ENCODE measurements at places on chromosomes 1 and 21. TPM values are rescaled to one million over a fixed set of nuclear protein-coding genes. Genes with fewer than 3 reads are reported as not detected.

The NCSTN gene
- 120 TPM for polyA plus RNA-seq

GRCh38 chr1:53971718-53972117 is 25.6 kb downstream of the LRRC42 start:
- DNase-seq = no peak

The ODR4 gene
- 39.5 TPM for polyA plus RNA-seq

DNA sequence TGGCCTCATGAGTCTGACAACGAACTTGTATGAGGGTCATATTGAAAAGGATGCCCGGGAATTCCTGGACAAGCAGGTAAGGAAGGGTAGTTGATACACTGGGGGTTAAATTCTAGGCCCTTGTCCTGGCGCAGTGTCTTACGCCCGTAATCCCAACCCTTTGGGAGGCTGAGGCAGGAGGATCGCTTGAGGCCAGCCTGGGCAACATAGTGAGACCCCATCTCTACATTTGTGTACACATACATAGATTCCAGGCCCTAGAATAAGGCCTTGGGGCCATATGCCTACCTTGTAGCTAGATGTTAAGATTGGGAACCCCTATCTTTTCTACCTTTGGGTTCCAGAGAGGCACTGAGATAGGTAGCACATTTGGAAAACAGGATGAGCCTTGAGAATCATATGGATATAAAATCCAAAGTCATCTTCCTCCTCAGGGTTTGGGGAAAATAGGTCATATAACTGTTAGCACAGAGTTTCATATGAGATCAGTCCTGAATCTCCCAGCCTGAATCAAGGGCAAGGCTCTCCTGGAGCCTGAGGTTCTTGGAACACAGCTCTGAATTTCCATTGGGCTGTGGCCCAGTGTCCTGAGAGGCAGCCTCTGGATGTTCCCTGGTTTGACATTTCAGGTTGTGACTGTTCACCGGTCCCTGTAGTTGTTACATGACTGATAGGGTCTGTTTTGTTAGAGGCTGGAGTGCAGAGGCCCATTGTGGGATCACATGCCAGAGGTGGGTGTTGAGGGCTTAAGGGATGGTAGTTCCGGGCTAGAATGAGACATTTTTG is 104.4 kb downstream of the PIK3R3 start:
- no peak for DNase-seq

The ADGRL4 gene
- polyA plus RNA-seq = 11.8 TPM

- DNase-seq = no peak
Observed at GRCh38 chr1:70768216-70768615, 279.4 kb downstream of the PTGER3 start.

The LIN28A gene
- 0.06 TPM for polyA plus RNA-seq

DNA sequence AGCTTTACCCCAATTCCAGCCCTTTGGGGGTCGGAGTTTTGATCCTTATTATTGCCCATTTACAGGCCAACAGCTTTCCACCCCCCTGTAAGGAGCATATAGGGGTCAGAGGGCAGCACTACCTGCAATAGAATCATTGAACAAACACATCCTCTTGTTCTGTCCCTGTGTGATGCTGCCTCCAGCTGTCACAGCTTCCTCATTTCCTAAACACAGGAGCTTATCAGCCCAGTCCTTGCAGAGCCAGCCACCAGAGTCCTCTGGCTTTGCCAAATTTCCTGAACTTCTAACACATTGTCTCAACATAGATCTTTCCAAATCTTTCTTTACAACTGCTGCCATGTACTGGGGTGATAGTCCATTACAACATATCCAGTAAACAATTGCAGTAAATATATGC is 32.8 kb upstream of the PTBP2 start:
- no peak for DNase-seq

- no peak for DNase-seq
Observed at GRCh38 chr1:241507189-241507863, 12.2 kb downstream of the FH start.

GRCh38 chr1:77794550-77794949 is 15.1 kb downstream of the MIGA1 start:
- no peak for DNase-seq

DNA sequence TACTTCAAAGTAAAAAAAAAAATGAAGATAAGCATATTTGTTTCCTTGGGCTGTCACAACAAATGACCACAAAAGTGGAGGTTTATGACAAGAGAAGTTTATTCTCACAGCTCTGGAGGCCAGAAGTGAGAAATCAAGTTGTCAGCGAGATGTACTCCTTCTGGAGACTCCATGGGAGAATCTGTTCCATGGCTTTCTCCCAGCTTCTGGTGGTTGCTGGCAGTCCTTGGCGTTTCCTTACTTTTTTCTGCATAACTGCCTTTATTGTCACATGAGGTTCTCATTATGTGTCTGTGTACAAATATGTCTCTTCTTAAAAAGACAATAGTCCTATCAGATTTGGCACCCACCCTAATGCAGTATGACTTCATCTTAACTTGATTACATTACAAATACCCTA is 398.3 kb downstream of the KCNT2 start:
- no peak for DNase-seq

The RNU11 gene
- not detected for polyA plus RNA-seq

DNA sequence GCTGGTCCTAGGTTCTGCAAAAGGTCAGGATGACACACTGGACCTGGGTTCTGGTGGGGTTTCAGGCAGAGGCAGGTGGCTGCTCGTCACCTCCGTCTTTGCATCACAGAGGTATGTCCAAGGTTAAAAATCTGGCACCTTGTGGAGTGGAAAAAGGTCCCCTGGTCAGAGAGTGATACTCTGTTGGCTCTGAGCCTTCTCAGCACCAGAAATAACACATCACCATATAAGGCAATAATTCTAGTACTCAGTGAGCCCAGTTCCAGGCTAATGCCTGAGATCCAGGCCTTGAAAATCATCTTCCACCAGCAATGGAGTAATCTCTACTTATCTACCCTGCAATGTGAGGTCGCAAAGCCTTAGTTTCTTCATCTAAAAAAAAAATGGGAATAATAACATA is 127.3 kb upstream of the C8B start:
- no peak for DNase-seq

GRCh38 chr1:91754348-91754747 is 131.6 kb downstream of the TGFBR3 start:
- DNase-seq = no peak

The INPP5B gene
- 31.4 TPM for polyA plus RNA-seq

The GCSAML gene
- 0.45 TPM for polyA plus RNA-seq

DNA sequence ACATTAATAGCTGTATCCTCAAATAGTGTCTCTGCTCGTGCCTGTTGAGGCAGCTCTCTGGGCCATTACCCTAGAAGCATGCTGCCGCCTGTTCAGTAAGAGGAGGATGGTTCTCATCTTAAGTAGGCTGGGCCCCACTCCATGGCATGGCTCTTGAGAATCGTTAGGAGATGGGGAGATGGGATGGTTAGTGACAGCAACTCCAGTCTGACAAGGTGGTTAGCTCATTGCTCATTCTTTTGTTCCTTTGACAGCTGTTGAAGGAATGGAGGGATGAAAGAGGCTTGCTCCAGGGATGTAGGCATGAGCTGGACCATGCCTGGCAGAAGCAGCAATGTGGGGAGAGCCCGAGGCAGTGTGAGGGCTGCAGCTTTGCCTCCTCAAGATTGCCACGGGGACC is 68.2 kb downstream of the MAP10 start:
- DNase-seq = no peak

The SPRR4 gene
- polyA plus RNA-seq = not detected

DNA sequence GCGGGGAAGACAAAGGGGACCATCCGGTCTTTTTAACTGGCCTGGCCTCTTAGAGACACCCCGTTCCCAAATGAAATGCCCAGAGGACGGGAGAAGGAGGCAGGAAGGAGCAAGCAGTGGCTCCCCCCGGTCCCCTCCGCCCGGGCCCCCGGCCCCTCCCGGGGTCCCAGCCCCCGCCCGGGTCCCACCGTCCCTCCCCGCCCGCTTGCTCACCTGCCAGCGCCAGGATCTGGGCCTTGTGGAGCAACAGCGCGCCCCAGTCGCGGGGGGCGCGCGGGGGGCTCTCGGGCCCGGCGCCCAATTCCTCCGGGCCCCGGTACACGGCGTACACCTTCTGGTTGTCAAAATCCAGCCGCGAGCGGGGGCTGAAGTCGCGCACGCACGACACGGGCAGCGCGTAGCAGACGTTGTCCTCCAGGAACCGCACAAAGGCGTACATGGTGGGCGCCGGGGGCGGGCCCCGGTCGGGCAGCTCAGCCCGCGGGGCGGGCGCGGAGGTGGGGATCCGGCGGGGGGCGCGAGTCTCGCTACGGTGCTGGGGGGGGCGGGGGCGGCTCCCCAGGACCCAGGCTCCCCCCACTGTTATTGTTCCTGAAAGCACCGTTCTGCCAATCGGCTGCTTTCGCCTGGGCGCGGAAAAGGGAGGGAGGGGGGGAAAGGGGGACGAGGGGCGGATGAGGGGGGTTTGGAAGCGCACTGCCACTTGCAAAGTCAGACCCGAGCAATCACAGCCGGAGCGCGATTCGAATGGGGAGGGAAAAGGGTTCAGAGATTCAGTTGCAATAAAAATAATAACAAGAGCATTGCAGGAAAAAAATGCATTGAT is at the start of gene BEND5:
Gene BEND5, minus strand, starts transcription at position 499 of the 826 bp plus-strand sequence. Its CDS starts 60 bp downstream, at position 439.
- DNase-seq = peak; percentile 85

The SV2A gene
- 6.1 TPM for polyA plus RNA-seq

GRCh38 chr1:229636042-229636441 is 10.0 kb downstream of the URB2 start:
- DNase-seq = no peak

The PDZK1IP1 gene
- polyA plus RNA-seq = 0.44 TPM
